ENCODE measurements at places on chromosomes 16 and 17. TPM values are rescaled to one million over a fixed set of nuclear protein-coding genes. Genes with fewer than 3 reads are reported as not detected.

Gene PKMYT1
- total RNA-seq, result 8.6 TPM

Gene CCL23
- total RNA-seq, result 0.35 TPM

Gene GRIN2A
- total RNA-seq, result 5.3 TPM

Gene ZSCAN10
- total RNA-seq, result 0.12 TPM

Gene TSPAN10
- total RNA-seq, result 3.9 TPM

Gene CCL7
- total RNA-seq, result not detected

Gene KRT14
- total RNA-seq, result 0.29 TPM

Gene CYTH1
- total RNA-seq, result 37.5 TPM

Gene TLCD3A
- total RNA-seq, result 16.2 TPM

Gene NTN3
- total RNA-seq, result 13.0 TPM

Gene TNFRSF13B
- total RNA-seq, result not detected

Gene RAC3
- total RNA-seq, result 11.0 TPM

Gene CDRT15L2
- total RNA-seq, result not detected

Gene SLC9A5
- total RNA-seq, result 3.6 TPM

Gene AATK
- total RNA-seq, result 3.2 TPM

Gene TBC1D3D
- total RNA-seq, result 4.0 TPM

Gene FCSK
- 19.1 TPM for total RNA-seq
